MM.1S (cell line): ENCODE measurements at places on chromosomes 2 and 18.

DNA sequence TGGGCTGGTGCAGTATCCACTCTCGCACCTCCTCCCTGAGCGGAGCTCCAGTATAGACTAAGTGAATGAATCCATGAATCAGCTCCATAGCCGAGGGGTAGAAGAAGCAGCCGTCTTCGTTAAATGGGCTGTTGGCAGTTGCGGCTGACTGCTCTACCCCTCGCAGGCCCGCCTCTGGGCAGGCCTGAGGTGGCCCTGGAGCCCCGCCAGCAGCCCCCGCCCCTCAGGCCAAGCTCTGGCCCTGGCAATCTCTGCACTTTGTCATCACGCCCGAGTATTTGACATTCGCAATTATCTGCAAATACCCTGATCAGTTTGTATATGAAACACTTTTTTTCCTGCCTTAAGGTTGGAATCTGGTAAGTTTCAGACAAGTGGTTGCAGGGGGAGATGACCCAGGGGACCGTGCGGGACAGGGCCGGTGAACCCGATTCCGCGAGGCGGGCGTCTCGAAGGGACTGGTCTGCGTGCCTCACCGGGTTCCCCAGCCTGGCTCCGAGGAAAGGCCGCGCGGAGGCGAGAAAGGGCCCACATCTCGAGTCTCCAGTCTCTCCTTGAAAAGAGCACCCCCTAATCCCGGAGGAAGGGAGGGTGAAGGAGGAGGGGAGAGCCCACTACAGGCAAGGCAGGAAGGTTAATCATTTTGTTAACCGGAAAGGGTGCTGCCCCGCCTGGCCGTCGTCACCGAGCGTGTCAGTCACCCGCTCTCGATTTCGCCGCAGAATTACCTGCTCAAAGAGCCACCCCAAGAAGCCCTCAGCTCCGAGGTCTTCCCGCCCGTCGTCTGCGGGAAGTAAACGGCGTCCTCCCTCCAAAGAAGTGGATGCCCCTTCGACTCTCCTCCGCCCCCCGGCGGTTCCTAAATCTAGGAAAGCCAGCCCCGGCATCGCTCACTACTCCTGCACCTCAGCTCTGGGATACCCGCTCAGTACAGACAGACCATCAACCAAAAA is 11.1 kb upstream of the SATB2 start:
- no peaks in the 10 kb centered on the region for H3K4me1 ChIP-seq
- peaks cover 64% of the 10 kb centered on the region for H3K27me3 ChIP-seq
- no peak overlapping the region for H3K27ac ChIP-seq
- DNase-seq: no peak

- no peaks in the 10 kb centered on the region for H3K4me1 ChIP-seq
- no peak overlapping the region for H3K27ac ChIP-seq
- no peak for DNase-seq
- no peak overlapping the region for H3K4me3 ChIP-seq
- H3K27me3 ChIP-seq: no peaks in the 10 kb centered on the region
Observed at GRCh38 chr2:74347742-74348141, 4.5 kb upstream of the SLC4A5 start.

DNA sequence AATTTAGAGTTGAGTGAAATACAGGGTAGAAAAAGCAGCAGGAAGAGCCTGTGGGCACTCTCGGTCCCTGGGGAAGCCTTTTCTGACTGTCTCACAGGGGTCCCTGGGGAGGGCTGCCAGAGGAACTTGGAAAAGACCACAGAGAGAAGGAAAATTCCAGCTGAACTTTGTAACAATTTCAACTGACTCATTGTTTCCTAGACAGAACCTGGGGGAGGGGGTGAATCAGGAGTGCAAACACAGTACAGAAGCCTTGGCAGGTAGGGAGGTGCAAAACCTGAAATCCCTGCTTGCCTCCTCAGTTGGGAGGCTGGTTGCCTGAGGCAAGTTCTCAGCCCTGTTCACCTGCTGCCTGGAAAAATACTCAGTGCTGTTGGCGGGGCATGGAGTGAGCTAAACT is 106.8 kb downstream of the GRB14 start:
- no peak overlapping the region for H3K27ac ChIP-seq
- no peaks in the 10 kb centered on the region for H3K4me1 ChIP-seq
- DNase-seq: no peak
- no peaks in the 10 kb centered on the region for H3K36me3 ChIP-seq

DNA sequence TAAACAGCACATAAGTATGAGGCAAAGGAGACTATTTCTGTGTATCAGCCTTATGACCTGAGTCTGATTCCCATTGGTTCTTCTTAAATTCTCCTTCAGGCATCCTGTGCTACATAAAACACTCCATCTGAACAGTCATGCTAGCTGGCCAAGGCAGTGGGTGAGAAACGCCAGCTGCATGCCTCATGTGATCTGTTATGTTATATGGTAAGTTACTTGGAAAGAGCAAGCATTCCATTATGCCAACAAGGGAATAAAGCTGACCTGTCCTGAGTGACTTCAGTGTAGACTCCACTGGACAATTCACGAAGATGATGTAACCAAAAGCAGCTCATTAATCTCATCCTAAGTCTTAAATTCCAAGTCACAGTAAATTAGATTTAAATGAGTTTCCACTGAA is 216.5 kb upstream of the FN1 start:
- no peak overlapping the region for H3K4me3 ChIP-seq
- no peak overlapping the region for H3K27ac ChIP-seq
- DNase-seq: no peak
- H3K27me3 ChIP-seq: no peaks in the 10 kb centered on the region
- H3K4me1 ChIP-seq: no peaks in the 10 kb centered on the region

DNA sequence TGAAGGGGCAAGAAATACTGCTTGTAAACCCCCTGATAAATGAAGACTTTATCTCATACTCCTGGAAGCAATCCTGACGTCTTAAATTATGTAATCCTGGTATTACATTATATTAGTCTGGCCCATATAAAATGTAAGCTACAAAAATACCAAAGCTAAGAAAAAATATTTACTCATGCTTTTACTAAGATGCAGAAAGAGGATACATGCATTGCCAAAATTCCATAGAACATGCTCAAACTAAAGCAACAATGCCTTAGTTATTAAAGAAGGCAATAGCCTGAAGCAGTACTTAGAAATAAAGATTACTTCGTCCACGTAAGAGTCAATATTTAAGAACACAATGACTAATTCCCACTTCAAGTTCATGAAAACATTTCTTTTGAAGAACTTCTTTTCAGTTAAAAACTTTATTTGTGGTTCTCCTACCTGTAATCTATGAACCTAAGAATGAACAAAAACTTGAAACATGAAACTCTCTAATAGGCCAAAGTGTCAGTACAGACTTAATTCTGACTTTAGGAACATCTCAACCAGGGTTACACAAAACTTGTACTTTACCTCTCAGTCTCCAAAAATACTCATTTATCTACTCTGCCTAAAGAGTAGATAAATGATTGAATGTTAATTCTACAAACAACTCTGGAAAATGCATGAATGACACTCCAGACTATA is 117.3 kb downstream of the THADA start:
- no peaks in the 10 kb centered on the region for H3K27me3 ChIP-seq
- peaks cover 8% of the 10 kb centered on the region; the same call in 1 of the 2 replicates for H3K4me1 ChIP-seq
- H3K4me3 ChIP-seq: no peak overlapping the region
- DNase-seq: no peak

GRCh38 chr18:13558124-13558523 is 168.2 kb downstream of the FAM210A start:
- no peaks in the 10 kb centered on the region for H3K36me3 ChIP-seq
- no peak overlapping the region for H3K27ac ChIP-seq
- H3K4me3 ChIP-seq: no peak overlapping the region
- no peaks in the 10 kb centered on the region for H3K27me3 ChIP-seq
- DNase-seq: peak; percentile 50

- H3K27ac ChIP-seq: no peak overlapping the region; the same call in 1 of the 2 replicates
- H3K36me3 ChIP-seq: no peaks in the 10 kb centered on the region
- peaks cover 12% of the 10 kb centered on the region for H3K4me1 ChIP-seq
- no peaks in the 10 kb centered on the region for H3K27me3 ChIP-seq
- peak; percentile 10 for DNase-seq
- H3K4me3 ChIP-seq: no peak overlapping the region
Observed at GRCh38 chr2:168002021-168002553, 245.3 kb downstream of the STK39 start.

DNA sequence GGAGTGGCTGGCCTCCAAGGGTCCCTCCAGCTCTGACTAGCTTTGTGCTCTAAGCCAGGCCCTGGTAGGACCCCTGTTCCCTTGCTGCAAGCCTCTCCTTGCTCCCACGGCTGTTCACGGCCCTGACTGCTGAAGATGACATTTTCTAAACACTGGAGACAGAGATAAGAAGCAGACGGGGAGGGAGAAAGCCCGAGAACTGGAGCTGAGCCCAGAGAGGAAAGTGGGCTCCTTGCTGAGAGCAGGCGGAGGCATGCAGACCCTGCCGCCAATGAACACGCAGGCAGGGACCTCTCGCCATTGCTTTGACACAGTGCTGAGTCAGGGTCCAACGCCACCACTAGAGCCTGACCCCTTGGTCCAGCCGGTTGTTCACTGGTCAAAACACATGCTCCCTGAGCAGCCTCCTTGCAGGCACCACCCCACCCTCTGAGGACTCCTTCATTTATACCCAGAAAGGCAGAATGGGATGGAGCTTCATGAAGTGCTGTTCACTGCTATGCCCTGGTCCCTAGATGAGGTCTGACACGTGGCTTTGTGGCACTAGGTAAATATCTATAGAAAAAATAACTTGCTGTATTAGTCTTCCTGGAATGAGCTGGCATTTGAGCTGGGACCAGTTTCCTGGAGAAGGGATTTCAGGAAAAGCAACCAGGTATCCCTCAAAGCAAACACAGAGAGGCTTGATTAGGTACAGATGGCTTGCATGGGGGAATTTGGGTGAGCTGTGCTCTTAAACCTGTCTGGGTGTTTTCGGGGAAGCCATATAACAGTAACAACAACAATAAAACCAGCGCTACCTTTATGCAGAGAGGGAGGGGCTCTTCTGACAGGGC is 65.7 kb downstream of the MCFD2 start:
- H3K4me3 ChIP-seq: no peak overlapping the region
- H3K27me3 ChIP-seq: peaks cover 32% of the 10 kb centered on the region
- no peak for DNase-seq
- H3K36me3 ChIP-seq: no peaks in the 10 kb centered on the region
- no peaks in the 10 kb centered on the region for H3K4me1 ChIP-seq
- H3K27ac ChIP-seq: no peak overlapping the region

- H3K4me3 ChIP-seq: no peak overlapping the region
- no peaks in the 10 kb centered on the region for H3K4me1 ChIP-seq
- DNase-seq: no peak
- H3K27ac ChIP-seq: no peak overlapping the region
Observed at GRCh38 chr2:28108143-28108542, 217.6 kb downstream of the BABAM2 start.

DNA sequence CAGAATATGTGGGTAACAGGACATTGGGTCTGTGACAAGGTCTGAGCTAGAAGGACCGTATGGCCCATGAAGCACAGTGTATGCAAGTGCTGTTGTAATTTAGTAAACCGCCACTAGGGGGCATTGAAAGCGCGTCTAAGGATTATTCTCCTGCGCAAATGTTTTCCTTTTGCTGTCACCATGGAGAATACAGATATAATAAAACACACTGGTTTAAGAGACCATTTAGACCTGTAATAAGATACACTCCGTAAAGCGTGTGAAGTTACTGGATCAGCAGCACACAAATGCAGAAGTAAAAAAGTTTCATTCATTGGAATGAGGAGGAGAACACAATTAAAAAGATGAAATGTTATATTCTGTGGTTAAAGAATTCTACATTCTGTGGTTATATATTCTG is 272.4 kb downstream of the AGAP1 start:
- no peak overlapping the region for H3K4me3 ChIP-seq
- H3K27me3 ChIP-seq: no peaks in the 10 kb centered on the region

DNA sequence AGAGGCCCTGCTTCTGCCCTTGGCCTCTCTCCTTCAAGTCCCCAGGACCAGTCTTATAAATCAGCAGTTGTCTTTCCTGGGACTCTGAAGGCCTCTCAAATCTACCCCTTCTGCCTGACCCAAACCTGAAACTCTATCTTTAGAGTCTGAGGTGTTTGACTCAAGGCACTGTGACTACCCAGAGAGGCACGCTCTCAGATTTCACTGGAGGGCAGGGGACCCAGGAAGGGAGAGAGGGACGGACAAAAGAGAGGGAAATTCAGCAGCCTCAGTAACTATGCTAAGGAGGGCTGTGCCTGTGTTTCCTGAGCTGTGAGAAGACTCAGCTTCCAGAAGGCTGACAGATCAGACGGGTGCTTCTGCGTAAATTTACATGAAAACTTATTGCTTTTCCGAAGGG is 217.8 kb downstream of the HAUS1 start:
- H3K27ac ChIP-seq: no peak overlapping the region
- DNase-seq: no peak
- no peaks in the 10 kb centered on the region for H3K27me3 ChIP-seq
- no peaks in the 10 kb centered on the region for H3K4me1 ChIP-seq

GRCh38 chr18:36408606-36409005 is 111.1 kb downstream of the FHOD3 start:
- no peaks in the 10 kb centered on the region for H3K27me3 ChIP-seq
- H3K4me1 ChIP-seq: no peaks in the 10 kb centered on the region
- no peak overlapping the region for H3K4me3 ChIP-seq
- no peaks in the 10 kb centered on the region for H3K36me3 ChIP-seq
- no peak overlapping the region for H3K27ac ChIP-seq
- no peak for DNase-seq

- H3K27me3 ChIP-seq: no peaks in the 10 kb centered on the region
- no peak overlapping the region for H3K27ac ChIP-seq
- no peak for DNase-seq
- H3K4me1 ChIP-seq: no peaks in the 10 kb centered on the region
- no peak overlapping the region for H3K4me3 ChIP-seq
- H3K36me3 ChIP-seq: no peaks in the 10 kb centered on the region
Observed at GRCh38 chr2:135948642-135949355, 36.6 kb downstream of the DARS1 start.

GRCh38 chr2:128492966-128493811 is 174.5 kb upstream of the HS6ST1 start:
- H3K27ac ChIP-seq: no peak overlapping the region
- no peaks in the 10 kb centered on the region for H3K36me3 ChIP-seq
- H3K27me3 ChIP-seq: no peaks in the 10 kb centered on the region
- no peaks in the 10 kb centered on the region for H3K4me1 ChIP-seq
- H3K4me3 ChIP-seq: no peak overlapping the region
- DNase-seq: no peak

GRCh38 chr2:52974127-52974526 is 793.5 kb upstream of the CHAC2 start:
- DNase-seq: no peak
- no peak overlapping the region for H3K4me3 ChIP-seq
- H3K27me3 ChIP-seq: no peaks in the 10 kb centered on the region
- no peak overlapping the region for H3K27ac ChIP-seq
- no peaks in the 10 kb centered on the region for H3K4me1 ChIP-seq

DNA sequence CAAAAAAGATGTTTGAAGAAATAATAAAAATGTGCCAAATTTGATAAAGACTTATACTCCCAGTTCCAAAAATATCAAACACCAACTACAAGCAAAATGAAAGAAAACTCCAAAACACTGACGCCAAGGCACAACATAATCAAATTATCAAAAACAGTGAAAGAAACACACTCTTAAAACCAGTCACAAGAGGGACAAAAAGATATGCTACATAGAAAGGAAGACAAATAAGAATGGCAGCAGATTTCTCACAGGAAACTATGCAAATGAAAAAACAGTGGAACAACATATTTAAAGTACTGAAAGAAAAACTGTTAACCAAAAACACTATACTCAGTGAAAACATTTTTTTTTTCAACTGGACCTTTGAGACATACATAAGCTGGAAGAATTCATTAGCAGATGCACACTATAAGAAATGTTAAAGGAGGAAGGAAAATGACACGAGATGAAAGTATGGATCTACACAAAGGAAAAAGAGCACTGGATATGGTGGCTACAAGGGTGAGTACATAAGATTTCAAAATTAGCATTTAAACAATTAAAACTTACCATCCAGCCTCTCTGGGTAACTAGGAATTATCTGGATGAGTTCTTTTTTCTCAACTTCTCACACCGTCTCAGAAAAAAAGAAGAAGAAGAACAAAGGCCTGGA is 94.0 kb upstream of the ACVR1C start:
- DNase-seq: no peak
- H3K27me3 ChIP-seq: no peaks in the 10 kb centered on the region
- no peaks in the 10 kb centered on the region for H3K4me1 ChIP-seq
